ENCODE measurements at places on chromosomes 13 and 19. TPM values are rescaled to one million over a fixed set of nuclear protein-coding genes. Genes with fewer than 3 reads are reported as not detected.

The GSX1 gene
- total RNA-seq, result not detected

The F10 gene
- 0.29 TPM for total RNA-seq

The FAM174C gene
- total RNA-seq, result 25.0 TPM

The ZBTB32 gene
- total RNA-seq, result not detected

The ADM5 gene
- total RNA-seq, result under 0.01 TPM

The MKNK2 gene
- 84.6 TPM for total RNA-seq

The GDF15 gene
- total RNA-seq, result 74.2 TPM

The CFAP97D2 gene
- total RNA-seq, result not detected

The ABCA7 gene
- 43.0 TPM for total RNA-seq

The OR7D2 gene
- not detected for total RNA-seq

The ZNF723 gene
- total RNA-seq, result not detected

The ICAM1 gene
- total RNA-seq, result 25.6 TPM

The LSR gene
- total RNA-seq, result 0.29 TPM

The LRP3 gene
- 38.4 TPM for total RNA-seq

The TYROBP gene
- total RNA-seq, result not detected

The PSG11 gene
- not detected for total RNA-seq

The SHC2 gene
- total RNA-seq, result 1.5 TPM

The ZNF787 gene
- total RNA-seq, result 23.6 TPM

The VSTM2B gene
- not detected for total RNA-seq
